ENCODE measurements at places on chromosomes 3 and 15.
A peak's percentile ranks its signal among the peaks of the same experiment; 100 is the strongest.

GRCh38 chr15:64193971-64194370, 31.1 kb upstream of the PPIB start:
- DNase-seq = no peak

DNA sequence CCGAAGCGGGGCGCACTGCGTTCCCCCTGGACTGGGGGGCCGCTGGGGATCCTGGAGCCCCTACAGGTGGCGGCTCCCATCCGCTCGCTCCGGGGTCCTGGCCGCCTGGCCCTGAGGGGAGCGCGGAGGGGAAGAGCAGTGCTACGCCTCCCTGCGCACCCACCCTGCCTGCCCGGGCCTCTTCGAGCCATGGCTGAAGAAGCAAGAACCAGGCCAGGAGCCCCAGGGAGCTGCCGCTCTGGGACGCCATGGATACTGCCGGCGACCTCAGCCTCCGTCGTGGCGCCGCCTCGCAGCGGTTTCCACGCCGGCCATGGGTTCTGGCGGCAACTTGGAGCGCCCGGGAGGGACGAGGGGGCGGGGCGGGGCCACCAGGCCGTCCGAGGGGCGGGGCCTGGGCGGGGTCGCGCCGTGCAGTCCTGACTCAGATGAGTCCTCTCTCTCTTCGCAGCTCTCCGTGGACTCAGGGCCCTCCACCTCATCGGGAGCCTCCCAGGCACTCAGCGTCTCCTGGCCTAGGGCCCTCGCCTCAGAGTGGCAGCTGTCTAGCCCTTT, 50.9 kb downstream of the MYL3 start:
- peak; percentile 58 for DNase-seq

- no peak for DNase-seq
Measured at GRCh38 chr15:54599386-54599785, 597.4 kb downstream of the RSL24D1 start.

GRCh38 chr3:53534676-53535400, 40.4 kb downstream of the CACNA1D start:
- no peak for DNase-seq

DNA sequence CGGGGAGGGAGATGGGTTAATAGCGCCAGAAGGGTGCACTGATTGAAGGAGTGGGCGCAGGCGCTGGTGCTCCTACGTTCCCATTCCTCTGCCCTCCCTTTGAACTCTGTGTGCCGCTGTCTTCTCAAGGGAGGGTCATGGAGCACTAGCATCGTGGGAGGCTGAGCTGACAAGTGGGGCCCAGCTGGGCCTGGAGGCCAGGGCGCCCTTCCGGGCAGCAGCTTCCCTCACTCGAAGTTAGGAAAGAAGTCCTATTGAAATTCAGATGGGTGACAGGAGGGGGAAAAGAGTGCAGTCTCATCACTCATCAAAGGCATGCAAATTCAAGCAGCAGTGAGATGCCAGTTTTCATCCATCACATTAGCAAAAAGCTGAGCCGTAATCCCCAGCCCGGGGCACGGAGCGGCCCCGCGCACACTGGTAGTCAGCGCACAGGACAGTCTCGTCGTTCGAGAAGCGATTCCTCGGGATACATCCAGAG, 128.2 kb downstream of the LRRK1 start:
- DNase-seq = no peak

DNA sequence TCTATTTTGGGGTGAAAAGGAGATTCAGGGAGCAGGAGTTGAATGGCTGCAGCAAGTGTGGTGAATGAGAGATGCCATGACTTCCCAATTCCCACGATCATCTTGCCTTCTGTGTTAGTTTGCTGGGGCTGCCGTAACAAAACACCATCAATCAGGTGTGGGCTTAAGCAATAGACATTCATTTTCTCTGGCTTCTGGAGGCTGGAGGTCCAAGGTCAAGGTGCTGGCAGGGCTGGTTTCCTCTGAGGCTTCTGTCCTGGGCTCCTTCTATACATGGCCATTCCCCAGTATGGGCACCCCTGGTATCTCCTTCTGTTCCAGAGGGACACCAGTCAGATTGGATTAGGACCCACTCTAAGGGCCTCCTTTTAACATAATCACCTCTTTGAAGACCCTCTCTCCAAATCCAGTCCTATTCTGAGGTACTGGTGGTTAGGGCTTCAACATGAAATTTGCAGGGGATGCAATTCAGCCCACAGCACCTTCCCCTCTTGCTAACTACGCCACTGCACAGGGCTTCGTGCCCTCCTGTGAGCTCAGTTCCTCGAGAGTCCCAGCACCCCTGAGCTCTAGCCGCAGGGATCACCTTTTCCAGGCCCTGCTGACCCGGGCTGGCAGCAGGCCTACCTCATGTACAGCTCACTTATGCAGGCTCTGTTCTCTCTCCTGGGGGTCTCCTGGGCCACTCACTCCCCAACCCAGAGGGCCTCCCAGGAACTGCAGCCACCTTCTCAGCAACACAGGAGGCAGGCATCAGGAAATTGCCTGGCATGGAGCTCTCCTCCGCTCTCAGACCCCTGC, 37.3 kb upstream of the SLC6A11 start:
- no peak for DNase-seq

DNA sequence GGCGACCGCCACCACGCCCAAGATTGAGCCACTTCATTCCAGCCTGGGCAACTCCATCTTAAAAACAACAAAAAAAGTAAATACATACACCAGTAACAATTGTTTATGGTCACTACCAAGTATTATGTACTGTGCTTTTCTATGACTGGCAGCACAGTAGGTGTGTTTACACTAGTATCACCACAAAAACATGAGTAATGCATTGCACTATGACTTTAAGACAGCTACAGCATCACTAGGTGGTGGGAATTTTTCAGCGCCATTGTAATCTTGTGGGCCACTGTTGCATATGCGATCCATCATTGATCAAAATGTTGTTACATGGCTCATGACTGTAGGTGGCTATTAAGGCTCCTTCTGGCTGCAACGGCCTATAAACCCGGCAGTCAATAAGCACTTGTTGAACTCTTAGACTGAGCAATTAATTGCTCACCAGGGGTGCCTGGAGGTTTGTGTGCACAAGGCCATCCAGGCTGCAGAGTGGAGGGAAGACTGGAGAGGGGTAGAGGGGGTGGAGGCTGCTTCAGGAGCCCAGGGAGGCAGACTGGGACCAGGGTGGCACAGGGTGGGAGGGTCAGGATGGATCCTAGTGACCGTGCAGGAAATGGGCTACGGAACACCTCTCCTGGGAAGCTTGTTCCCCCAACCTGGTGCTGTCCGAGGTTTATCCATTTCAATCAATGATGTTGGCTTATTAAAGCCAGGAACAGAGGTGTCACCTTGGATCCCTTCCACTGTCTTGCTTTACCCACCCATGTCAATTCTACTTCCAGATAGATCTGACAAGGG, 17.9 kb upstream of the COPG1 start:
- DNase-seq = no peak

DNA sequence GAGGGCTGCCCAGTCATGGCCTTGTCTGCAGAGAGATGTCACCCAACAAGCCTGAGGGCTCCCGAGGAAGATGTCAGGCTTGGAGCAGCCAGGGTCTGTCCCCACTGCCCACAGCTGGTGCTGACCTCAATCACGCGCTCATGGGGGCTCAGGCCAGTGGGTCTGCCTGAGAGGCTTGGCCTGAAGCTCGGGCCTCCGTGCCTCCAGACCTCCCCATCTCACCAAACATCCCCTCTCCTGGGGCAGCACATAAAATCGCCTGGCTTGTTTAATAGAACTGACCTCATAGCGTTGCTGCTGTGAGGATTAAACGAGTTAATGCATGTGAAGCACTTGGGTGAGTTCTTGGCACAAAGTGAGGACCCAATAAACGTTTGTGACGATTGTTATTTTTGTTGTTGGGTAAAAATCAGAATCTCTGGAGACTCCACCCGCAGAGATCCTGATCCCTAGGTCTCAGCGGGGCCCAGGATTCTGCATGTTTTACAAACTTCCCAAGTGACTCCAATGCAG, 3.5 kb downstream of the LRRC15 start:
- DNase-seq = no peak

- DNase-seq = no peak
Measured at GRCh38 chr15:33113666-33114373, 80.7 kb downstream of the FMN1 start.

DNA sequence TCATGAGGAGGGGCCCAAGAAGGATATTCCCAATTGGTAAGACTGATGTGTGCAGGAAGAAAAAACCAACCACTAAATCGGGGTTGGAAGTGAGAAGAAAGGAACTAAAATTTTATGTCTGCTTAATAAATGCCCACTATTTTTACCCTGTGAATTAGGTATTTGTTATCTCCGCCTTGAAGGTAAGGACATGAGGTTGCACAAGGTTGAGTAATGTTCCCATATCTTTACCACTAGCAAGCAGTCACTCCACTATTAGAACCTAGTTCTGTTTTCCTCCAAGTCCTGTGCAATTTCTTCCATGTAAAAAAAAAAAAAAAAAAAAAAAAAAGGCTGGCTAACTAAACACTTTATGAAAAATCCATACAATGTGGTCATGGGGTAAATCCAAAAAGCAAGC, 318.5 kb upstream of the SLCO3A1 start:
- DNase-seq = no peak

DNA sequence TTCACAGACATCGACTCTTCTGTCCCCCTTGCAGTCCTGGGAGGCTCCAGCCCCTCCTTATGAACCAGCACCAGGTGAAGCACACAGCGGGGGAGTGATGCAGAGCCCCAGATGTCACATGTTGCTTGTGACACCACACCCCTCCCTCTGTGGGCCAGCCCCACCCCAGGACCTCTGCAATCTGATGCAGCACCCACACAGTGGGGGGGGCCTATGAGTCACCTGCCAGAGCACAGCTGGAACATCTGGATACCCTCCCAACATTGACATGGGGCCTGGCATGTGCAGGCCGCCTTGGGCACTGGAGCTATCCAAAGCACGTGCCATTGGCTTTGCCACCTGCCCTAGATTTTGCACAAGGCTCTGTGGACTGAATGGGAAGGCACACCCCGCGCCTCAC, 70.5 kb downstream of the FEM1B start:
- no peak for DNase-seq

DNA sequence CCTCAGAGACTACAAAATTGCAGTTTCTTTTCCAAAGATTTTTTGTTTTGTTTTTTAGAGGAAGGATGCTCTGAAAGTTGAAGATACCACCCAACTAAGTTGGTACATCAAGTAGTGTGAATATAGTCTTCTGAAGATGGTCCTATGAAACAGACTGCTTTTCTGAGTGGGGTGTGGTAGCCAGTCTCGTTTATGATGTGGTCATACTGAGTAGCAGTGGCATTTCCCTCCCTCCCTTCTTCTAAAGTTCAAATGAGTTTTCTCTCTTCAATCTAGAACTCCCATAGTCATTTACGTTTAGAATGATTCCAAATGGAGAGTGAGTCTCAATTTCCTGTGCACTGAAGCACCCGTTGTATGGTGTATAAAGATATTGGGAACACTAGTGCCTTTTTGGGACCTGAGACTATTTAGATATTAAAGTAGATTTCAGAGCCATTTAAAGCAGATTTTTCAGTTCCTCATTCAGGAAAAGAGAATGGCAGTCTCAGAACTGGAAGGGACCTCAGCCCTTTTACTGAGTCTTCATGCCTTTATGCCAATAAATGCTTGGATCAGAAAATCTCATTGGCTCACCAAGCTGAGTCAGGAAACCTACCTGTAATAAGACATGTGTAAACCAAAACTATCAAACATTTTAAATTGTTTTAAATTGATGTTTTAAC, 200.4 kb downstream of the CDIN1 start:
- DNase-seq = no peak

- no peak for DNase-seq
Measured at GRCh38 chr15:94411285-94411684, 179.9 kb downstream of the MCTP2 start.

- no peak for DNase-seq
Measured at GRCh38 chr3:8336456-8336855, 165.2 kb upstream of the LMCD1 start.

- no peak for DNase-seq
Measured at GRCh38 chr15:95278532-95279245, 1047.3 kb downstream of the MCTP2 start.

- no peak for DNase-seq
Measured at GRCh38 chr3:139112230-139112558, 67.5 kb upstream of the PRR23C start.

GRCh38 chr15:70726753-70727152, 36.6 kb downstream of the UACA start:
- no peak for DNase-seq

- no peak for DNase-seq
Measured at GRCh38 chr15:47812470-47812999, 95.2 kb downstream of the SEMA6D start.

- DNase-seq = no peak
Measured at GRCh38 chr15:66734961-66735908, 33.2 kb downstream of the SMAD6 start.

DNA sequence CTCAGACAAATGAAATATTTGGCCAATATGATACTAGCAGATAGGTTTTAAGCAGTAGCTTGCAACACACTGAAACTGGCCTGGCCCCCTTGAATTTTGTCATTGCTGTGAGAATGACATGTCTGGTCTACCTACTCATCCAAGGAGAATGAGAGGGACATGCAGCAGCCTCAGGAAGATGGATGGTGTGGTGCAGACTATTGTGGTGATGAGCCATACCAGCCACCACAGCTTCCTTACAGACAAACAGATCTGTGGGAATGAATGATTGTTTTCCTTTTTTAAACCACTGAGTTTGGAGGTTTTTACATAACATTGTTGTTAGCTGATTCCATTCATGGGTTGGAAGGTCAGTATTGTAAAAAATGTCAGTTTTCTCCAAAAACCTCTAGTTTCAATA, 133.7 kb upstream of the POU1F1 start:
- no peak for DNase-seq

GRCh38 chr3:52891164-52891563, 6.2 kb downstream of the STIMATE start:
- DNase-seq = no peak

- DNase-seq = no peak
Measured at GRCh38 chr3:131393051-131393450, 11.5 kb downstream of the NUDT16 start.

GRCh38 chr15:64092864-64093626, 593 bp downstream of the CIAO2A start:
- no peak for DNase-seq

DNA sequence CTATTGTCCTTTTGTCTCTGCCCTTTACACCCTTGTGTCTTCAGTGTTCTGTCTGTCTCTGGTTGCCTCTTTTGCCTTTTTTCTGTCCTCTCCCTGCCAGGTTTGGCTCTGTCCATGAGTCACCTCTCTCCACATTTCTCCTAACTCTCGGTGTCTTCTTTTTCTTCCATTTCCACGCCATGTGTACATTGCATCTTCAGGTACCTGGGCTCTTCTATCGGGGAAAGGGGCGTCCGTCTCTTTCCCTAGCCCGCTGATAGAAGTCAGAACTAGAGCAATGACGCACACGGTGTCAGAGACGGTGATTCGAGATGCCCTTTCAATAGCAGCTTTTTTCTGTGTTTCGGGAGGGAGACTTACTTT, 641 bp downstream of the OPA1 start:
- DNase-seq = peak; percentile 15

DNA sequence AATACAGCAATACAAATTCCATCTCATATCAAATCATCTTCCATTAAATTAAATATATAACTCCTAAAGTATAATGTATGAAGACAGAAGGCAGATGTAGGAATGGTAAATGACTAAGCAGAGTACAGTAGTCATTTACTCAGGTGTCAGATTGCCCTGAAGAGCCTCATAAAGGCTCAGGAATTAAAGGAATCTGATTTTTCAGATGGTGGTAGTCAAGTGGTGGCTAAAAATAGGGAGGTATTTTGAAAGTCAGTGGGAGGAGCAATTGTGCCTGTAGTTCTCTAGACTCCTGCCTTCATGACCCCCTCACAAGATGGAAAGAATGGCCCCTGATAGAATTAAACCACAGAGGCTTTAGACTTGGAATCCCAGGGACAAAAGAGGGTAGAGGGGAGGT, 142.7 kb upstream of the SYNPR start:
- DNase-seq = no peak

- DNase-seq = no peak
Measured at GRCh38 chr15:29924750-29925149, 102.5 kb upstream of the TJP1 start.

All from stimulated activated CD4-positive, alpha-beta T cell treated with anti-CD3 and anti-CD28 coated beads, TNF-alpha, amount 100 ng/mL, for 48 hours (primary cell).